ENCODE measurements at places on chromosomes 2 and 18. TPM values are rescaled to one million over a fixed set of nuclear protein-coding genes. Genes with fewer than 3 reads are reported as not detected.

- H3K4me3 ChIP-seq, result no peak overlapping the region
- H3K4me1 ChIP-seq, result no peaks in the 10 kb centered on the region
- H3K27ac ChIP-seq, result no peak overlapping the region
These were observed 118.4 kb downstream of the BMPR2 start for GRCh38 chr2:202494300-202495229.

DNA sequence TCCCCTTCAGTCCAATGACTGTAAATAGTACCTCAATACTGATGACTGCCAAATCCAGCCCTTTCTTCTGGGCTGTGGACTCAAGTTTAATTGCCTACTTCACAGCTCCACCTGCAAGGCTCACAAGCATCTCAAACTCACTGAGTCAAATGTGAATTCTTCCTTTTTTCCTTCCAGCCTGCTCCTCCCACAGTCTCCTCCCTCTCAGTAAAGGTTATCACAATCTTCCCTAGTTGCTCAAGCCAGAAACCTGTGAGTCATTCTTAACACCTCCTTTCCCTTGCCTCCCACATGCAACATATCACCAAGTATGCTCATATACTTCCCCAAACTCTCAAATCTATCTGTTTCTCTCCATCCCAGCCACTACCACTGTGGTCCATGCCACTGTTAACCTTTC, 3.7 kb upstream of the MFSD6 start:
- DNase-seq, result no peak
- no peaks in the 10 kb centered on the region for H3K27me3 ChIP-seq
- no peaks in the 10 kb centered on the region for H3K36me3 ChIP-seq
- peaks cover 12% of the 10 kb centered on the region for H3K4me1 ChIP-seq
- H3K4me3 ChIP-seq, result no peak overlapping the region

- H3K4me3 ChIP-seq, result no peak overlapping the region
- H3K36me3 ChIP-seq, result no peaks in the 10 kb centered on the region
- H3K27me3 ChIP-seq, result no peaks in the 10 kb centered on the region
- no peak for DNase-seq
- H3K4me1 ChIP-seq, result no peaks in the 10 kb centered on the region
- H3K27ac ChIP-seq, result no peak overlapping the region
These were observed 301.8 kb upstream of the ACVR2A start for GRCh38 chr2:147543056-147543455.

- no peak overlapping the region for H3K27ac ChIP-seq
- peaks cover 11% of the 10 kb centered on the region for H3K27me3 ChIP-seq
- H3K4me1 ChIP-seq, result peaks cover 9% of the 10 kb centered on the region
- H3K4me3 ChIP-seq, result no peak overlapping the region
- no peaks in the 10 kb centered on the region for H3K36me3 ChIP-seq
- DNase-seq, result no peak
These were observed 72.1 kb downstream of the KLHL29 start for GRCh38 chr2:23456881-23457760.

DNA sequence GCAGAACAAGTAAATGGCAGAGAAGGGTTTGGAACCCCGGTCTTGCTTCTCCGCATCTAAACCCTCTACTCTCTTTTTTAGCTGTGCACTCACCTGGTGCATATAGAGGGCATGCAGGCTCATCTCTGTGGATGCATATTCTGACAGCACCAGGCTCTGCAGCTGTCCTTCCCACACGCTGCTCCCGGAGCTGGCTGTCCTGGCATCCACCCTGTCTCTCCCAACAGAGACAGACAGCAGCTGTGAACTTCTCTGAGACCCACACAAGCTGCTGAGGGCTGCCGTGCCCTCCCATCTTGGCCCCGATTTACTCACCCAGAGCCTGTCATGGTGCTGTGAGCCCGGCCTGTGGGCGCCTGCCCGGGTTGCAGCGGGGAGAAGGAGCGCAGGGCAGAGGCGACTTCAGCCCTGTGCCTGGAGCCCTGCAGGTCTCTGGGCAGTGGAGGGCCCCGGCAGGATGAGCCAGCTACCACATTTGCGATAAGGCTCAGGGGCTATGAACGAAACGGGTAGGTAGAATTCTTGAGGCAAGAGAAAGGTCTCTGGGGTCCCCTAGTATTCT, 3.3 kb upstream of the ABCB6 start:
- no peak for DNase-seq
- no peaks in the 10 kb centered on the region for H3K27me3 ChIP-seq
- peaks cover 60% of the 10 kb centered on the region for H3K36me3 ChIP-seq
- H3K27ac ChIP-seq, result no peak overlapping the region

DNA sequence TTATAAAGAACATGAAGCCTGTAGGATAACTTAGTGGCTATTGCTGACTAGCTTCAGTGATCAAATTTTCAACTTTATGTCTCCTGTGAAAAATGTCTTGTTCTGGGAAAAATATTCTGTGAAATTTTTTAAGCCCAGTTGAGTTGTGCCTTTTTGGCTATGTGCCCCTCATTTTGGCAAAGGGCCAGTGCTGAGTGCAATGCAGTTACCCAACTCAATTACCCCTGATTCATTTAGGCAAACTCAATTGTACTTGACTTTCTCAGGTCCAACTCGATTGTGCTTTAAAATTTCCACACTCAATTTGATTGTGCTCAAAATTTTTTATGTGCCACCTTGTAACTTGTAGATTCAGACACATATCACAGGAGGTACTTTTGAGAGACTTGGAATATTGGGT, 548.8 kb upstream of the NRP2 start:
- no peaks in the 10 kb centered on the region for H3K36me3 ChIP-seq
- H3K27ac ChIP-seq, result no peak overlapping the region
- H3K4me3 ChIP-seq, result no peak overlapping the region
- no peaks in the 10 kb centered on the region for H3K4me1 ChIP-seq

- H3K27me3 ChIP-seq, result no peaks in the 10 kb centered on the region
- H3K36me3 ChIP-seq, result no peaks in the 10 kb centered on the region
- no peak overlapping the region for H3K27ac ChIP-seq
- H3K4me1 ChIP-seq, result peaks cover 60% of the 10 kb centered on the region
- DNase-seq, result no peak
These were observed 79.9 kb downstream of the CTAGE1 start for GRCh38 chr18:22337833-22338232.

GRCh38 chr2:7467782-7468447, 550.7 kb downstream of the RNF144A start:
- H3K27me3 ChIP-seq, result no peaks in the 10 kb centered on the region
- H3K4me1 ChIP-seq, result peaks cover 8% of the 10 kb centered on the region
- no peaks in the 10 kb centered on the region for H3K36me3 ChIP-seq
- H3K4me3 ChIP-seq, result no peak overlapping the region
- H3K27ac ChIP-seq, result peak overlapping the region; percentile 75

DNA sequence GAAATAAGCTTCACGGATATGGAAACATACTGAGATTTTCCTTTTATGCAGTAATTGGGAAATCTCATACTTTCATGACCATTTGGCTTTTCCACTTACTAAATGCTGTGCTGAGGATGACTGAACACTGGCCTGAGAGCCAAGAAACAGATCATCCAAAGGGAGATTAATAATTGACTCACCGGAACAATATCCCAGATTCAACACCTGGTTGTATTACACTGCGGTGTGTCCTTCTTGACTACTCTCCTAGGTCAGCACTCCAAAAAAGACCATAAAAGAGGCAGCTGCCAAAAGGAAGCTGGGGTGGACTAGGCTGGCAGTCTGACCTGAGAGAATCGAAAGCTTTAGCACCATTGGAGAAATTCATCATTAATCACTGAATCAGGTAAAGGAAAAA, 469.1 kb downstream of the CBLN2 start:
- DNase-seq, result no peak
- H3K4me1 ChIP-seq, result no peaks in the 10 kb centered on the region

GRCh38 chr2:181462033-181462432, 4.8 kb downstream of the ITGA4 start:
- H3K36me3 ChIP-seq, result peaks cover 26% of the 10 kb centered on the region
- peak overlapping the region; percentile 84 for H3K4me3 ChIP-seq
- DNase-seq, result peak; percentile 60
- H3K27me3 ChIP-seq, result no peaks in the 10 kb centered on the region
- peaks cover 10% of the 10 kb centered on the region for H3K4me1 ChIP-seq

GRCh38 chr18:49861659-49862058, 48.3 kb upstream of the ACAA2 start:
- H3K36me3 ChIP-seq, result no peaks in the 10 kb centered on the region
- H3K4me1 ChIP-seq, result peaks cover 6% of the 10 kb centered on the region
- no peaks in the 10 kb centered on the region for H3K27me3 ChIP-seq
- H3K27ac ChIP-seq, result no peak overlapping the region
- DNase-seq, result peak; percentile 50
- no peak overlapping the region for H3K4me3 ChIP-seq

DNA sequence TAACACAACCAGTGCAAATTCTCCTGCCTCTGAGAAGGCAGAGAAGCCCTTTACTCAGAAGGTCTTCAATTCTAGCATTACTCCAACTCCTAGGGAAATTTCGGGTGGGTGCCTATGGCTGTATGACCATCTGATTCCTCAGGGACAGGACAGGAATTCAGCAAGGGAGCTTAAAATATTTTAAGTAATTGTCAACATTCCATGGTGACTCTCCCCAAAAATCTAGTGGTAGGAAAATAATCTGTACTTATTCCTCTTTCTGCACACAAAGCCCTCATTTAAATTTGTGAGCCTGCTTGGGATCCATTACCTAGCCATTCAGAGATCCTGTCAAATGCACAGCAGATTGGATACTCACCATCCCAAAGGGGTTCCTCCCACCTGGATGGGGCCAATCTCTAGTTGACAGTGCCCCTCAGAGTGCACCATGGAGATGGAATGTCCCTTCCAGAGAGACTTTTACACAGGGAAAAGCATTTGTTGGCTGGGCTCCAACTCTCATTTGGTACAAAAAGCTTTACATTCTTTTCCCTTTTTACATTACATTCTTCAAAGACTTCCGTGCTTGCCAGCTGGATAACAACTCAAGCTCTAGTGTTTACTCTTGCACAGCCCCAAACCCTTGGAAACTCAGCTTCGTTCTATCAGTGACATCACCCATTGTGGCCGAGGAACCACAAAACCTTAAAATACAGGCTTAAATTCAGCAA, 3.1 kb upstream of the TMEM150A start:
- peaks cover 30% of the 10 kb centered on the region for H3K4me1 ChIP-seq
- DNase-seq, result no peak
- no peak overlapping the region for H3K4me3 ChIP-seq
- peaks cover 16% of the 10 kb centered on the region for H3K36me3 ChIP-seq

DNA sequence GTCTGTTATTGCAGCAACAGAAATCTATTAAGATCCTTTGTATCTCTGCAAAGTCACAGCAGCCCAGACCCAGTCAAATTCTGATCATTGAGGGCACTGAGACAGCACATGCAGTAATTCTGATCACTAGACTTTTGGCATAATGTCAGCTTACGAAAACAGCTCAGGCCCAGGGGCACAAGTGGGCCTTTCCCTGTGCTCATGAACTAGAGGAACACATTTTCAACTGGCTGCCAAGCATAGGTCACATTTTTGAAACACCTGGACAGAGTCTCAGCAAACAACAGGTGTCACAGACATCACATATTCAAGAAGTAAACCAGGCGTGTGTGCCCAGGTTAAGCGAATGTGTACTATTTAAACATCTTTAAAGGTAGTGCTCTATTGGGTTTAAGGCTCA, 13.7 kb downstream of the DOCK10 start:
- peaks cover 2% of the 10 kb centered on the region for H3K36me3 ChIP-seq
- H3K4me3 ChIP-seq, result no peak overlapping the region
- no peaks in the 10 kb centered on the region for H3K27me3 ChIP-seq
- no peak overlapping the region for H3K27ac ChIP-seq

DNA sequence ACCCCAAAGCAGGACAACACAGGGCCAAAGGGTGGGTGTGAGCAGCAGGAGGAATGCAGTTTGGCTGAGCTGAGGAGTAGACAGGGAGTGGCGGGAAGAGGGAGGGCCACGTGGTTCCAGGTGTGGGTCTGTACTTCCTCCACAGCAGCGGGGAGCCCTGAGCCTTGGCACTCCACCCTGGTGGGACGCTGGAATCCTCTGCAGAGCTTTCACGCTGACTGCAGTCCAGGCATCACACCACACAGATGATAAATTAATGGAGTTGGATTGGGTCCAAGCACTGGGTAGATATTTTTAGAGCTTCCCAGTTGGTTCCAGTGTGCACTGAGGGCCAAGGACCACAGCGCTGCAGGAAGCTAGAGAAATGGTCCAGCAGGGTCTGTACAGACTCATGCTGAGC, 67.0 kb upstream of the TMEM200C start:
- no peak overlapping the region for H3K27ac ChIP-seq
- H3K36me3 ChIP-seq, result no peaks in the 10 kb centered on the region
- H3K27me3 ChIP-seq, result no peaks in the 10 kb centered on the region
- no peak for DNase-seq
- no peak overlapping the region for H3K4me3 ChIP-seq

DNA sequence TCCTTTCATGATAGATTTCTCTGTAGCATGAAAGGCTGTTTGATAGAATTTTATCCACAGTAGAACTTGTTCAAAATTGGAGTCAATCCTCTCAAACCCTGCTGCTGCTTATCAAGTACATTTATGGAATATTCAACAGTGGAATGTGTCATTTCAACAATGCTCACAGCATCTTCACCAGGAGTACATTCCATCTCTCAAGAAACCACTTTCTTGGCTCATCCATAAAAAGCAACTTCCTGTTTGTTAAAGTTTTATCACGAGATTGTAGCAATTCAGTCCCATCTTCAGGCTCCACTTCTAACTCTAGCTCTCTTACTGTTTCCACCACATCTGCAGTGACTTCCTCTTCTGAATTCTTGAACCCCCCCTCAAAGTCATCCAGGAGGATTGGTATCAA, 29.4 kb downstream of the PDCL3 start:
- H3K4me3 ChIP-seq, result no peak overlapping the region
- H3K4me1 ChIP-seq, result peaks cover 16% of the 10 kb centered on the region
- H3K36me3 ChIP-seq, result no peaks in the 10 kb centered on the region
- H3K27me3 ChIP-seq, result no peaks in the 10 kb centered on the region

GRCh38 chr2:180196419-180196977, 189.4 kb upstream of the CWC22 start:
- H3K27me3 ChIP-seq, result no peaks in the 10 kb centered on the region
- no peak overlapping the region for H3K27ac ChIP-seq
- no peaks in the 10 kb centered on the region for H3K4me1 ChIP-seq
- no peaks in the 10 kb centered on the region for H3K36me3 ChIP-seq

GRCh38 chr2:239596253-239596652, 195.4 kb upstream of the HDAC4 start:
- H3K36me3 ChIP-seq, result no peaks in the 10 kb centered on the region
- no peak overlapping the region for H3K4me3 ChIP-seq
- H3K27me3 ChIP-seq, result no peaks in the 10 kb centered on the region
- no peak for DNase-seq
- H3K27ac ChIP-seq, result no peak overlapping the region

DNA sequence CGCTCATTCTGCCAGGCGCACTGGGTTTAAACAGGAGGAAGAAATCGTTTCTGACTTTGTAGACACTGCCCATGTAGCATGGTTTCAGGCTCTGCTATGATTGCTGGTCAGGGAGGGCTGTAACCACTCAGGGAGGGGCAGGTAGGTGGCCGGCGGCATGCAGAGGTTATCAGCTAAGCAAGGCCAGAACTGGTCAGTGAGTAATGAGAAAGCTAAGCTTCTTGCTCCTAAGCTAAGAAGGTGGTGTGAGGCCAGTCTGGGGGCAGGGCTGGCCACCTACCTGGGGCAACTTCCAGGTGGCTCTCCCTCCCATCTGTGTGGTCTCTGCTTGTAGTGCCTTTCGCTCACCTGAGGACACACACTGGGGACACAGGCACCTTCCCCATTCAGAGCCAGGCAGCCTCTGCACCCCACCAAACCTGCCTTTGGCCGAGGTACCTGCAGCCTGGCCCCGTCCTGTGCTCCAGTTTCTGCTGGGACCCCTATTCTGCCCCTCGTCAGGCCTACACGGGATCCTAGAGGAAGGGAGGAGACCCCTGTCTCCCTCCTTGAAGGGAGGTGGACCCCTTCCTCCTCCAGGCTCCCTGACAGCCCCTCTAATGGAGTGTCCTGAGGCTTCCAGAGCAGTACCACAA, 195.9 kb downstream of the SEPTIN10 start:
- DNase-seq, result no peak
- no peak overlapping the region for H3K27ac ChIP-seq
- no peaks in the 10 kb centered on the region for H3K27me3 ChIP-seq
- H3K4me1 ChIP-seq, result no peaks in the 10 kb centered on the region

NTSR2 gene
- total RNA-seq, result not detected

TUBA3E gene
- total RNA-seq, result not detected

VWA3B gene
- not detected for total RNA-seq

CERKL gene
- not detected for total RNA-seq

PROM2 gene
- total RNA-seq, result 1.1 TPM
